ENCODE measurements at places on chromosomes 5 and 9.

- no peak overlapping the region for H3K27ac ChIP-seq
- no peaks in the 10 kb centered on the region for H3K36me3 ChIP-seq
- H3K4me3 ChIP-seq, result no peak overlapping the region
- no peaks in the 10 kb centered on the region for H3K4me1 ChIP-seq
- no peaks in the 10 kb centered on the region for H3K27me3 ChIP-seq
Observed at GRCh38 chr5:106451998-106452397, 1218.7 kb downstream of the EFNA5 start.

GRCh38 chr5:171757853-171758535 is 27.6 kb upstream of the SMIM23 start:
- H3K27me3 ChIP-seq, result no peaks in the 10 kb centered on the region
- DNase-seq, result no peak
- no peaks in the 10 kb centered on the region for H3K36me3 ChIP-seq
- H3K4me3 ChIP-seq, result no peak overlapping the region

- no peak overlapping the region for H3K4me3 ChIP-seq
- H3K4me1 ChIP-seq, result no peaks in the 10 kb centered on the region
- no peaks in the 10 kb centered on the region for H3K36me3 ChIP-seq
- DNase-seq, result no peak
- H3K27ac ChIP-seq, result no peak overlapping the region
Observed at GRCh38 chr5:142736247-142736632, 33.9 kb upstream of the ARHGAP26 start.

DNA sequence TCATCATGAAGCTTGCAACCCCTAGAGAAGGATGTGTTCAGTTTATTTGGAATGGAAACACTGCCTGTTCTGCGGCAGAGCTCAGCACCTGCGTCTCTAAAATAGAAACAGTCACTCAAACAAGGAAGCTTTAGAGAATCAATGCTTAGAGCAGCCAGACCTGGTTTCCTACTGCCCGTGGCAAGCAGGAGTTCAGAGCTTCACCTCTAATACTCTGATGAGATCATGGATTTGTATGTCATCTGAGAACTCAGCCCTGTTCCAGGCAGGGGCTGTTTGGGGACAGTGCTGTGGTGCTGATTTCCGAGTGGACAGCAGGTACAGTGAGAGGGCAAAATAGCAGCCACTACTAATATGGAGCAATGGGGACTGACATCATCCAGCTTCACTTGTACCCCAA is 236.0 kb upstream of the IRX1 start:
- no peaks in the 10 kb centered on the region for H3K4me1 ChIP-seq
- H3K27ac ChIP-seq, result no peak overlapping the region
